Thymus (tissue), 14 donors: ENCODE measurements at places on chromosomes 1 and 21. TPM values are rescaled to one million over a fixed set of nuclear protein-coding genes. Genes with fewer than 3 reads are reported as not detected.

ZBTB8B gene
- polyA plus RNA-seq: 0.05 TPM

ANGPTL3 gene
- polyA plus RNA-seq: 0.02 TPM

EPHX1 gene
- polyA plus RNA-seq: 13.3 TPM

C8A gene
- 0.02 TPM for polyA plus RNA-seq

ZNF687 gene
- polyA plus RNA-seq: 11.1 TPM

OLIG2 gene
- polyA plus RNA-seq: 0.02 TPM

LCE5A gene
- polyA plus RNA-seq: 0.43 TPM

HNRNPR gene
- polyA plus RNA-seq: 119 TPM

DNA sequence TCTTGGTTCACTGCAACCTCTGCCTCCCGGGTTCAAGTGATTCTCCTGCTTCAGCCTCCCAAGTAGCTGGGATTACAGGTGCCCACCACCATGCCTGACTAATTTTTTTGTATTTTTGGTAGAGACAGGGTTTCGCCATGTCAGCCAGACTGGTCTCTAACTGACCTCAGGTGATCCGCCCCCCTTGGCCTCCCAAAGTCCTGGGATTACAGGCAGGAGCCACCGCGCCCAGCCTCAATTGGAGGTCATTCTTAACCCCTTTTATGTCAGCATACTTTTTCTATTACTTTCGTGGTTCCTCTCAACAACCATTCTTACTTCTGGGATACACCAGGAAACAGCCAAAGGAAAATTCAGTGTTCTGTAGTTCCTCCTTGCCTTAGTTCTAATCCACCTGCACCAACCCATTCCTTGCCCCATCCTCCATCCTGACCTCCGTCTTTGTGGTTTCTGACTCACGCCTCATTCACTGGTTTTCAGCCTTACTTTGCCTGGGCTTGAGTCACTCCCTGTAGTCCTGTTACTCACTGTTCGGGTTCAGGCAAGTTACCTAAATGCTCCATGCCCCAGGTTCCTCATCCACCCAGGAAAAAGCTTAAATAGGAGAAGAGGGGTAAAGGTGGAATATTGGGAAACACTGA lies 12.9 kb upstream of the BCL10 start:
- no peak for DNase-seq

- DNase-seq: no peak
These were observed 109.0 kb downstream of the CACNA1E start for GRCh38 chr1:181592255-181592859.

- DNase-seq: no peak
These were observed 35.2 kb downstream of the PTBP2 start for GRCh38 chr1:96756789-96757188.

- DNase-seq: no peak
These were observed 36.4 kb downstream of the SLC2A7 start for GRCh38 chr1:8989821-8990220.

DNA sequence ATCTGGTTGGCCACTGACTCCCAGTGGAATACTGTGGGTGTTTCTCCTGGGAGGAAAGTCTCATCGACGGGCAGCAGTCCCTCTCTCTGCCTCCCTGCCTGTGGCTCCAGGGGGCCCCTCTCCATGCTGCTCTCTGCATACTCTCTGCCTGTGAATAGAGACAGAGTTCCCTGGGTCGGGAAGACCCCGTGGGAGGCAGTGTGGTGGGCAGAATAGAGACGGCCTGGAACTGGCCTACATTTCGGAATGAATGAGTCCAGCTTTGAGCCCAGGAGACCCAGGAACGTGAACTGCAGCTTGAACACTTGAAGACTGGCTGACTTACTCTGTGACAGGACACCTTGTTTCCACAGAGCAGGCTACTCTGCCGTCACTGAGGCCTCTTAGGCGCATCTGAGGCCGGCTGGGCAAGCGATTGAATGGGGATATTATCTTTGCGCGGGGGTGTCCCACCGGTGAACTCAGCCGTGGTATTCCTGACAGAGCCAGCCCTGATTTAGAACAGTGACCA lies 64.0 kb downstream of the KIF21B start:
- DNase-seq: no peak

- no peak for DNase-seq
These were observed 13.3 kb downstream of the MAPKAPK2 start for GRCh38 chr1:206698011-206698410.

GRCh38 chr1:78649628-78650027 lies at the start of gene IFI44:
IFI44 (plus strand) TSS chr1:78649831; CDS start chr1:78650196, 365 bp downstream.
- peak; percentile 37 for DNase-seq

DNA sequence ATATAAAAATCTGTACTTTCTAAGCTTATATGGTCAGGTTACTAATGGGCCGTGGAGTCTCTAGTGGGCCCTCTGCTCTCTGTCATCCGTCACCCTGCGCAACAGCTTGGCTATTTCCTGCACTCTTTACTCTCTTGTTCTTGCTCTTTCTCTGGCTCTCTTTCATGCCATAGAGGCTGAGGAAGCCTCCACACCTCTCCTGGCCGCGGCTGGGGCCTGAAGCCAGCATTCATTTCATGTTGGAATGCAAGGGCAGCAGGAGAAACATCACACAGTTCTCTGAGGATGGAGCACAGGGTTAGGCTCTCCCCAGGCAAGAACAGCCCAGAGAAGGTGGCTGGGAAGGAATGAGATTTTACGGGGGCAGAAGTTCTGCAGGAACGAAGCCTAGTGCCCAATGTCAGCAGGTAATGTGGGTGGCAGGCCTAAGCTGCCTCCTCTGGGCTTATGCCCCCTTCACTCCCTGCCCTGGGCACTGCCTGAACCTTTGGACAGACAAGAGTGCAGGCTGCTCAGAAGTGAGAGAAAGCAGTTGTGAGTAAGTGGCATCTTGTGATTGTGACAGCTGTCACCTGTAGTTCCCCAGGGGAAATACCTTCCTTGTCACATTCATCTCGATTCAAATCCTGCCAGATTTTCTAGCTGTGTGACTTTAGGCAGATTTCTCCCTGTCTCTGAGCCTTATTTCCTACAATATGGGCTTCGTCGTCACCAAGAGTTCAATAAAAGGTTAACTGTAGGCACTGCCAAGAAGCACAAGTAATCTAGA lies 3.6 kb upstream of the FHAD1 start:
- DNase-seq: no peak

DNA sequence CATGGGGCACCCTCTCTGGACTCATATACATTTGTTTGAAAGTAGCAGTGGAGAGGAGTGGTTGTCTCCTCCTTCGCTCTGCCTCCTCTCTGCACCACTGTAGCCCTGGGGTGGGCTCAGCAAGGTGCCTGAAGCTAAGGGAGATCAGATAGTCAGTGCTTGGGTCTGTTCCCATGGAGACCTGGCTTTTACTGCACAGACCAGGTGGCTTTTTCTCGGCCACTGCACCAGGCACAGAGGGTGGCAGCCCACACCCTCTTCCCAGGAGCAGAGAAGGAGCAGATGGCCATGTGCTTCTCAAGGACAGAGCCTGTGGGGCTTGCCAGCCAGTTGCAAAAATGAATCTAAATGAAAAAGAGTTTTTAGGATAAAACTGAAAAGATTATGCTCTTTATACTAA lies 123.4 kb upstream of the KCNK1 start:
- no peak for DNase-seq

DNA sequence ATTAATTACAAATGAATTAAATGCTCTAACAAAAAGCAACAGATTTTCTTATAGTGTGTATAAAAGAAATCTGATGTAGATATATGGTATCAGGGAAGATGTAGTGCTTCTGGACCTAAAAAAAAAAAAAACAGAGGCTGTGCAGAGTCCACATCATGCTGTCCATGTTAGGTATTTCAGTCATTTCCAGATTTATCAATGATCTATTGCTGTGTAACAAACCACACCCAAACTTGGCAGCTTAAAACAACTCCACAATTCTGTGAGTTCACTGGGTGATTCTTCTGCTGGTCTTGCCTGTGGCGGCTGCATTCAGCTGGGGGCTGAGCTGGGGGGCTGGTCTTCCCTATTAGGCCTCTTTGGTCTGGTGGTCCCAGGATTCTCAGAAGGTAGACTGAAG lies 52.3 kb upstream of the C1orf146 start:
- no peak for DNase-seq

- DNase-seq: no peak
These were observed 363.6 kb downstream of the PLPP3 start for GRCh38 chr1:56215771-56216170.

GRCh38 chr21:45983981-45984551 lies 2.5 kb downstream of the COL6A1 start:
- no peak for DNase-seq

GRCh38 chr1:198606020-198606438 lies 32.8 kb upstream of the PTPRC start:
- DNase-seq: no peak

DNA sequence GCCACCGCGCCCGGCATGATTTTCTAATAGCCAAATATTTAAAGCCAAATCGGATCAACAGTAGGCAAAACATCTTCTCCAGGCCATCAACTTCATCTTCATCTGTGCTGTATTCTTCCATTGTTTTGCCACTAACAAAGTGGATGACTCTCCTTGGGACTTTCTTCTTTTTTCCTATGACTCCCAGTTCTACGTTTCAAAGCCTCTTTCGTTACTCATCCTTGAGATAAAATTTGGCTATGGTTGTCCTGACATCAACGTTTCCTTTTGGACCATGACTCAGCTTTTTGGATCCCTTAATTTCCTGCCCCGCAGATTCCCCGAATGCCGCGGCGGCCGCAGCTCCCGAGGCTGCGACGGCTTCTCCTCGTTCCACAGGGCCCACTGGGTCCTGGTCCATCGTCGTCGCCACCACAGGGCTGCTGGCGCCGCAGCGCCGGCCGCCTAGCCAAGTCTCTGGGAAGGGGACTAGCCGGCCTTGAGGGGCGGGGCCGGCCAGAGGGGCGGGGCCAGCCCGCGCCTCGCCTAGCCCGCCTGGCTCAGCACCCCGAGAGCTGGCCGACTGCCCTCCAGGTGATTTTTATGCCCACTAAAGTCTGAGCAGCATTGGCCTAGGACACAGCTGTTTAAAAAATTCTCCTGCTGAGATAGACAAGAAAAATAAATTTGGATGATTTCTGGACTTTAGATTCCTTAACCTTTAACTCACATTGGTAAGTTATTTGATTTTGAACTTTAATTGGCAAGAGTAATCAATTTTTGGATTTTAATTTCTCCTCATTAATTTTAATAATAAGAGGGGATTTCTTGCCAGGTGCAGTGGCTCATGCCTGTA lies 93.9 kb downstream of the ADCY10 start:
- no peak for DNase-seq

DNA sequence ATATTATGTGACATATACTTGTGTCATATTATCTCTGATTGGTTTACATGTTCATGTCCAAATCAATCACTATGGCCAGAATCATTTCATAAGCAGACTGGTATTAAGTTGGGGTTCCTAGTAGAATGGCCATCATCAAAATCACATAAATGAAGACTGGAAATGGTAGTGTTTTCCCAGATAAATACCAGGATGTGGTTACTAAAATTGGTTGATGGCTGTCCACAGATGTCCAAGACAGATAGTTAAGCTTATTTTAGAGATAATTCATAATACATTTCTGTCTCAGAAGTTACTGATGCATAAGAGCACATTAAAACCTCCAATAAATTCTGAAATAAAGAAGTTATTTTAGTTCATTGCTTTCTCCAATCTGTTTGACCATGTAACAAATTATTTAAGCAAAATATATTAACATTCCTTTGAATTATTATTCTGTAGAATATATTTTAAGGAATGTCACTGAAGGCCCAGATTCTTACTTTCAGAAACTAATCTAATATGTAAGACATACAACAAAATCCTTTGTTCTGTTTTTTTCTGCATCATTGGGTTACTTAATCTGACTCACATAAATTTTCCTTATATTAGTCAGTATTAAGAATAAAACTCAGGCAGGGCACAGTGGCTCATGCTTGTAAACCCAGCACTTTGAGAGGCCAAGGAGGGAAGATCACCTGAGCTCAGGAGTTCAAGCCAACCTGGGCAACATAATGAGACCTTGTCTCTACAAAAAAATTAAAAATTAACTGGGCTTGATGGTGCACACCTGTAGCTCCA lies 483.9 kb downstream of the PTPRC start:
- no peak for DNase-seq

- no peak for DNase-seq
These were observed 51.9 kb upstream of the FMOD start for GRCh38 chr1:203402629-203403337.

DNA sequence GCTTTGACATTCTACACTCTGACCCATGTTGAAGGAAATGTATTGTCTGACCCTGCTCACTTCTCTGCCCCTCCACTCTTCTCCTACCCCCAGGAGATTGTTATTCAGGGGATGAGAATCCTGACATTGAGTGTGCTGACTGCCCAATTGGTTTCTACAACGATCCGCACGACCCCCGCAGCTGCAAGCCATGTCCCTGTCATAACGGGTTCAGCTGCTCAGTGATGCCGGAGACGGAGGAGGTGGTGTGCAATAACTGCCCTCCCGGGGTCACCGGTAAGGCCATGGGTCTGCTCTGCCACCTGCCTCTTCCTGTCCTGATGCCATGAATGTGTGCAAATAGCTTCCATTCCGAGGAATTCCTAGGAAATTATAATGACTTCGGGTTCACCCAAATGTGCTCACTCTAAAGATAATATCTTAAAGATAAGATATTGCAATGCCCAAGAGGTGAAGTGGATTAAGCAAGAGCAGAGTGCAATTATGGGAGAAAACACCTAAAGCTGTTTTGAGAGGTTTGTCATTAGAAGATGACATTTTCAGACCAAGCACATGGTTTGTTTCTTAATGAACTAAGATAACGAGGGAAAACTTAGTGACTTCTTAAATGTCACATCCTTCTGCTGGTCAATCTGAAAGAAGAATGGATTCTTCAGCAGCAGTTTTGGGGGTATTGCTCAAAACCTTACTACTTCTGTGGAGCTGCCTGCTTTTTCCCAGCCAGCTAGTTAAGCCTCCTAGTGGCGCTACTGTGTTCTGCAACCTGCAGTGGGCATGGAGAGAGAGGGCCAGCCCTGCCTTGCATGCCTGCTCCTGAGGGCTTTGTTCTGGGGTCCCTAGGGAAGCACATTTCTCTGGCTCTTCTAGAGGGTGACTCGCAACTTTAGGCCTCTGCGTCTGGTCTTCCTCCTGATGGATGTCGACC lies 41.6 kb downstream of the LAMC2 start:
- DNase-seq: peak; percentile 35

DNA sequence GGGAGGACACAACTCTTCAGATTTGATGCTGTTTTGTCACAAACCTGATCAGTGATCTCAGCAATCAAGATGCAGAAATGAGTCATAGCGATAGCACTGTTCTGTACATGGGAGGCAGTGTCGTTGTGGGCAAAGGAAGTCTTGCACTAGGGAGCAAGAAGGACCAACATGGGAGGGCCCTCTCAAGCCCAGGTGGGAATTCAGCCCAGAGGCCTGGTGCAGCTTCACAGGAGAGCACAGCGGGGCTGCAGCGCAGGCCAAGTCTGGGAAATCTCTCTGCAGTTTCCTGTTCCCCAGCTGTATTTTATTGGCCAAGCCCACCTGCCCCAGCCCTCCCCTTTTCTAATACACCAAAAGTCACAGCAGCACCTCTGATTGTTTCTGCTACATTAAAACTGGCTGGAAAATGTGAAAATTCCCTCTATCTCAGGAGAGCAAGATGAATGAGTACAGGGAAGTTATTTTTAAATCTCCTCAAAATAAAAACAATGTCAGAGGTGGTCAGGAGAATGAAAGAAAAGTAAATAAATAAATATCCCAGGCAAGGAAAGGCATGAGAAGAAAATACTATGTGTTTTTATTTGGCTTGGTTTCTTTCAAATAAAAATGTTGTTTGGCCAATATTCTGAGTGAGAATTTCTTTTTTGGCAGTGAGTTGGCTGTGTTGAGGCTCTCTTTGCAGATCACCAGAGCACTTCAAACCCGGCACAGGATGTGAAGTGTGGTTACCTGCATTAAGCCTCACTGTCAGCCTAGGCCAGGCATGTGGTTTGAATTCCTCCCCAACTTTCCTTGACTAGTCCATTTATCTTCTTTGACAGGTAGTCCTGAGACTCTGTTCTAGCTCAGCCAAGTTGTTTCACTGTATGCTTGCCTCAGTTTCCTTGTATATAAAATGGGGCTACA lies 422.1 kb downstream of the PLPP3 start:
- DNase-seq: peak; percentile 62

GRCh38 chr1:11700601-11701467 lies 9.3 kb downstream of the DRAXIN start:
- DNase-seq: no peak
